ENCODE measurements at places on chromosomes 4 and X. TPM values are rescaled to one million over a fixed set of nuclear protein-coding genes. Genes with fewer than 3 reads are reported as not detected.

Gene TCEAL6
- total RNA-seq = not detected

Gene F8A1
- 25.0 TPM for total RNA-seq

Gene MSN
- 480 TPM for total RNA-seq

Gene CPLX1
- total RNA-seq = 1.0 TPM

Gene AFP
- total RNA-seq = not detected

Gene C4orf50
- 0.16 TPM for total RNA-seq

Gene MND1
- total RNA-seq = 18.8 TPM

Gene HHIP
- total RNA-seq = not detected

Gene PGRMC1
- total RNA-seq = 45.5 TPM

GRCh38 chrX:153561337-153561736, 37.6 kb downstream of the CCNQ start:
- no peaks in the 10 kb centered on the region for H3K36me3 ChIP-seq
- no peaks in the 10 kb centered on the region for H3K27me3 ChIP-seq
- DNase-seq = no peak
- no peak overlapping the region for H3K4me3 ChIP-seq
- H3K4me1 ChIP-seq = no peaks in the 10 kb centered on the region
- no peak overlapping the region for H3K27ac ChIP-seq

- H3K4me1 ChIP-seq = no peaks in the 10 kb centered on the region
- H3K36me3 ChIP-seq = no peaks in the 10 kb centered on the region
- peaks cover 6% of the 10 kb centered on the region for H3K27me3 ChIP-seq
- H3K27ac ChIP-seq = no peak overlapping the region
- H3K4me3 ChIP-seq = no peak overlapping the region
- no peak for DNase-seq
These were observed 115.8 kb downstream of the HS6ST2 start for GRCh38 chrX:132842460-132843238.

DNA sequence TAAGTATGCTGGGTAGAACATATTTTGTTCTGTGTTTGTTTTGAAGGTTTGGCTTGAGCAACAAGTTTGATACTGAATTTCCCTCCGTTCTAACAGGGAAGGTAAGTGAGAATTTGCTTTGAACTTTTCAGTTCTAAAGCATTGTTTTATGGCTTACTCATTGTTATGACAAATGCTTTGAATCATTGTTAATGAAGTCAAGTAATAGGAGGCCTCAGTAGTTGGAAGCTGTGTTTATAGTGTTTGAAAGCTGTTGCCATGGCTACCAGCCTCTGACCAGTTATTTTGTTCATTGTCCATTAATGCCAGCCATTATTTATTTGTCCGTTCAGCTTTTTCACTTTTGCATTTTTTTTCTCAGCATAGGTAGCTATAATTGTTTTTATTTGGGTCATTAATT, 14.4 kb downstream of the CHIC1 start:
- H3K27me3 ChIP-seq = no peaks in the 10 kb centered on the region
- no peak for DNase-seq
- peaks cover 4% of the 10 kb centered on the region for H3K36me3 ChIP-seq
- no peak overlapping the region for H3K27ac ChIP-seq

- no peaks in the 10 kb centered on the region for H3K36me3 ChIP-seq
- H3K27me3 ChIP-seq = peaks cover 7% of the 10 kb centered on the region
- peak within 1 kb of the TSS; percentile 79 for H3K4me3 ChIP-seq
- no peak within 1 kb of the TSS for H3K27ac ChIP-seq
These were observed at the start of gene TCEAL9 for GRCh38 chrX:103356130-103356798. TCEAL9 (plus strand) TSS chrX:103356506; CDS start chrX:103357685, 1,179 bp downstream.

- H3K4me3 ChIP-seq = no peak overlapping the region
- no peak overlapping the region for H3K27ac ChIP-seq
- H3K4me1 ChIP-seq = no peaks in the 10 kb centered on the region
- no peak for DNase-seq
- H3K27me3 ChIP-seq = no peaks in the 10 kb centered on the region
- H3K36me3 ChIP-seq = no peaks in the 10 kb centered on the region
These were observed 16.4 kb upstream of the ZNF280C start for GRCh38 chrX:130285069-130285620.

GRCh38 chr4:99447079-99447478, 11.9 kb upstream of the ADH7 start:
- H3K36me3 ChIP-seq = no peaks in the 10 kb centered on the region
- no peak overlapping the region for H3K27ac ChIP-seq
- H3K27me3 ChIP-seq = peaks cover 10% of the 10 kb centered on the region
- DNase-seq = peak; percentile 56
- peaks cover 8% of the 10 kb centered on the region for H3K4me1 ChIP-seq

DNA sequence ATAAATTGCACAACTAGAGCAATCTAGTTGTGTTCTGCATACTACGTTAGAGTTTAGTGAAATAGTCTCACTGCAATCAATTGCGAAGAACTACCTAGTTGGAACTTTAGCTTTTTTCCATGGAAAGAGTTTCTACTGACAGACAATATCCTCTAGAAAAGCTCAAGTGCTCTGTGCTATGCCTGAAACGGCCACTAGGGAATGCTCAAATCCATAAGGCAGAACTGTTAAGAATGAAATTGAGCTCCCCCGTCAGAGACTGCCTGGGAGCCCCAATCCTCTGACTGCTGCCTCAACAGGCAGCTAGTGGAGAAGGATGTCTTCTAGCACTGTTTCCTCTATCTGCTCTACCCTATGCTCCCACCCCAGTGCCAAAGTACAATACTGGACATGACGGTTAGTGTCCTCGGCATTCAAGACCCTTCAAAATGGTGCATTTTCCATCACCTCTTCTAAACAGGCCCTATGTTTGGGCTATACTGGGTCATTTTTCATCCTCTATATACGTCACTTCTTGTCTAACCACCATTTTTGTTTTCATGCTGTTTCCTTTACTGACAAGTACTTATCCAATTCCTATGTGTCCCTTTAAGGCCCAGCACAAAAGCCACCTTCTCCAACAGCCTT, 35.3 kb downstream of the FRMD7 start:
- no peaks in the 10 kb centered on the region for H3K36me3 ChIP-seq
- H3K27me3 ChIP-seq = peaks cover under 1% of the 10 kb centered on the region
- peaks cover 11% of the 10 kb centered on the region for H3K4me1 ChIP-seq

DNA sequence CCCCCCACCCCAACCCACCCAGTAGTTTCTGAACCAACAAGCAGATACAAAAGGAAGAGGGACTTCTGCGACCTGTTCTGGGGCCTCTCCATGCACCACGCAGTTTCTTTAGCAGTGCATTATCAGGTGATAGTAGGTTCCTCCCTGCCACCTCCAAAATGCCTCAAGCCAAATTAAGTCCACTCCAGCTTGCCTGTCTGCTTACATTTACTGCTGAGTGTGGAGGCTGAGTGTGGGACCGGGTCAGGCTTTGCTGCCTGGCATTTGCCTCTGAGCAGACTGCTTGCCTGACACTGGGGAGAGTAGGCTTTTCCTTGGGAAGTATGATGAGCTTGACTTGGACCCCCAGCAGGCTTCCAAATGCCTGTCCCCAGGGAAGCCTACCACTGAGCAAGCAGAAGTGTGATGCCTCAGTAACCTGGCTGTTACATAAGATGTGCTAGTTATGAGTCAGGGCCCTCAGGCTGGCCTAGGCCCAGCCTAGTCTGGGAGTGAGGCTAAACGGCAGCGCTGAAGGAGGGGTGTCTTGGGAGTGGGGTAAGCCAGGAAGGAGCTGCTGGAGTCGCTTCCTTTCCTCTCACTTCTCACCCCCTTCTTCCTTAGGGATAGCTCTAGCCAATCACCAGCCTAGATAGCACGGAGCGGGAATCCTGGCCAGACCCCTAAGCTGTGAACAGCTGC, 9.0 kb downstream of the TSC22D3 start:
- no peak for DNase-seq
- peaks cover 6% of the 10 kb centered on the region for H3K27me3 ChIP-seq
- H3K4me1 ChIP-seq = no peaks in the 10 kb centered on the region
- no peaks in the 10 kb centered on the region for H3K36me3 ChIP-seq

- peaks cover 3% of the 10 kb centered on the region for H3K36me3 ChIP-seq
- no peak for DNase-seq
- H3K27me3 ChIP-seq = no peaks in the 10 kb centered on the region
- peak overlapping the region; percentile 64 for H3K27ac ChIP-seq
- peaks cover 16% of the 10 kb centered on the region for H3K4me1 ChIP-seq
- no peak overlapping the region for H3K4me3 ChIP-seq
These were observed 51.2 kb upstream of the CYSLTR1 start for GRCh38 chrX:78378476-78379115.

DNA sequence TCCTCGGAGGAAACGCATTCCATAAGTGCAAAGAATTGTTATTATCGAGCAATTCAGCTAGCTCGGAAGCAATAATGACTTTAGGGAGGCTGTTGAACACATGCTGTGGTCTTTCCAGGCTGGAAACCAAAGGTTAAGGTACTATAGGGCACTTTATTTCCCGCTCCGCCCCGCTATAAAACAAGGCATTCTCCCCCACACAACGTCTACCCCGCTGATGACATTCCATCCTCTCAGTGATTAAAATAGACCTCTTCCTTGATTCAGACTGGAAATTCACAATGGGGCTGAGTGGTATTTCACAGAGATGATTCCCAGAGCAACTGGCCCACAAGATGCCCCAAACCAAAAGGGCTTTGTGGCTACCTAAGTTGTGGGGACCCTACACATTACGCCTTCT, 196.4 kb downstream of the STIM2 start:
- H3K4me3 ChIP-seq = no peak overlapping the region
- H3K4me1 ChIP-seq = no peaks in the 10 kb centered on the region
- no peak for DNase-seq
- H3K36me3 ChIP-seq = no peaks in the 10 kb centered on the region
- H3K27me3 ChIP-seq = peaks cover 2% of the 10 kb centered on the region
- H3K27ac ChIP-seq = no peak overlapping the region

- H3K27ac ChIP-seq = peak overlapping the region; percentile 90
- no peaks in the 10 kb centered on the region for H3K27me3 ChIP-seq
These were observed 30.2 kb downstream of the PPP2R3B start for GRCh38 chrX:356385-357034.

DNA sequence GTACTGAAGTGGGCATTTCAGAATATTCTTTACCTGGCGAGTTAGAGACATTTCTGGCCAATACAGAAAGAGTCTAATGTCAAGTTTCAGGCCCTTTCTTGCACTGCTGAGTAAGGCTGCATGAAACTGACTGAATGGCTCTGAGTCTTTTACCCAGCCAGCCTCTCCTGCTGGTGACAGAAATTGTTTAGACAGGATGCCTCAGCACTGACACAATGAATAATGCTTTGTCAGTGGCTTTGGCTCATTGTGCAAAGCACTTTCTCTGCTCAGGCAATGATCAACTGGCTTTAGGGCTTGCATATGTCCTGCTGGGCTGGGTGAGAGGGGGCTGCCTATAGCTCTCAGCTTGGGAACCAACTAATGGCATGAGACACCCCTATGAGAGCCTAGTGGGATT, 45.5 kb downstream of the CLNK start:
- no peak overlapping the region for H3K4me3 ChIP-seq
- DNase-seq = no peak

- no peak overlapping the region for H3K27ac ChIP-seq
- H3K4me3 ChIP-seq = no peak overlapping the region
- no peaks in the 10 kb centered on the region for H3K36me3 ChIP-seq
These were observed 30.8 kb upstream of the NDP start for GRCh38 chrX:44003975-44004374.

DNA sequence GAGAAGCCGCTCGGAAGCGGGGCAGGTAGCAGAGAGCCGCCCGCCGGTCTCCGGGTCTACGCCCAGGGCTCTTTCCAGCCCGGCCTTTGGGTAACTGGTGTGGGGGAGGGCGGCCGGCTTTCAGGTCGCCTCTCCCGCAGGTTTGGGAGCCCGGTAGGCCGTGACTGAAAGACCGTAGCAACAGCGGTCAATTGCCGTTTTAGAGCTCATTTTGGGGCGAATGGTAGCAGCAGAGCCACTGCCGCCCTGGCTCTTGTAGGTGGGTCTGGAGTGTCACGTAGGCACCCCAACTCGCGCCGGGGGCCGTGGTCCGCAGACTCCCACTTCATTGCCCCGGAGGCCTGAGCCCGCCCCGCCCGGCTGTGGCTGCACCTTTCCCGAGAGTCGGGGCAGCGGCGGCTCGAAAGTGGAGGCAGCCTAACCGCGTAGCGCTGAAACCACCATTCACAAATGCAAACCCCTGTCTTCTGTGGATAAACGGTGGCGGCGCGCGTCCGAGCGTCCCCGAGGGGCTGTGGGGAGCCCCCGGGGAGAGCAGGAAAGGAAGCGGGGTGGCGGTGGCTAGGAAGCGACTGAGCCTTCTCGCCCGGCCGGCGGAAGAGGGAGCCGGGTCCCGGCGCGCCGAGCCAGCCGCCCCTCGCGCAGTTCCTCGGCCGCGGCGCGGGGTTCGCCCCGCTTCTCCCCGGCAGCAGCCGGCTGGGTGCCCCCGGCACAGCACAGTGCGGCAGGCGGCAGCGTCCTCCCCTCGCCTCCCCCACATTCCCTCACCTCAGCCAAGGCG, 2185.1 kb upstream of the TENM3 start:
- H3K36me3 ChIP-seq = no peaks in the 10 kb centered on the region
- peak overlapping the region; percentile 45 for H3K4me3 ChIP-seq
- peaks cover 43% of the 10 kb centered on the region for H3K27me3 ChIP-seq

- no peak for DNase-seq
- no peaks in the 10 kb centered on the region for H3K27me3 ChIP-seq
- no peak overlapping the region for H3K27ac ChIP-seq
- no peaks in the 10 kb centered on the region for H3K4me1 ChIP-seq
These were observed 245.8 kb downstream of the FBXO8 start for GRCh38 chr4:174037631-174038030.

DNA sequence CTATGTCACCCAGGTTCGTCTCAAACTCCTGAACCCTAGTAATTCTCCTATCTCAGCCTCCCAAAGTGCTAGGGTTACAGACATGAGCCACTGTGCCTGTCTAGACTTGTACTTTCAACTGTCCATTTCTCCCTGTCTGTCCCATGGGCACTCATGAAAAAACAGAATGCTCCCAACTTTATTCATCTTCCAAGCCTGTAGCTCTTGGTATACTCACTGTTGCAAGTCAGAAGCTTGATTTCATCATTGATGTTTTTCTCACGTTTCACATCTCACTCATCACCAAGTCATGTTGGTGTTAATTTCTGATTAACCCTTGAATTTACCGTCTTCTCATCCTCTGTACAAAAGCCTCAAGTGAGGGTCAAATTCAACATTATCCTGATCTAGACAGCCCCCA, 7.3 kb upstream of the SRP72 start:
- no peaks in the 10 kb centered on the region for H3K27me3 ChIP-seq
- no peak for DNase-seq
- peak overlapping the region; percentile 58 for H3K27ac ChIP-seq
- H3K36me3 ChIP-seq = peaks cover 74% of the 10 kb centered on the region
- H3K4me1 ChIP-seq = peaks cover 20% of the 10 kb centered on the region
- no peak overlapping the region for H3K4me3 ChIP-seq

DNA sequence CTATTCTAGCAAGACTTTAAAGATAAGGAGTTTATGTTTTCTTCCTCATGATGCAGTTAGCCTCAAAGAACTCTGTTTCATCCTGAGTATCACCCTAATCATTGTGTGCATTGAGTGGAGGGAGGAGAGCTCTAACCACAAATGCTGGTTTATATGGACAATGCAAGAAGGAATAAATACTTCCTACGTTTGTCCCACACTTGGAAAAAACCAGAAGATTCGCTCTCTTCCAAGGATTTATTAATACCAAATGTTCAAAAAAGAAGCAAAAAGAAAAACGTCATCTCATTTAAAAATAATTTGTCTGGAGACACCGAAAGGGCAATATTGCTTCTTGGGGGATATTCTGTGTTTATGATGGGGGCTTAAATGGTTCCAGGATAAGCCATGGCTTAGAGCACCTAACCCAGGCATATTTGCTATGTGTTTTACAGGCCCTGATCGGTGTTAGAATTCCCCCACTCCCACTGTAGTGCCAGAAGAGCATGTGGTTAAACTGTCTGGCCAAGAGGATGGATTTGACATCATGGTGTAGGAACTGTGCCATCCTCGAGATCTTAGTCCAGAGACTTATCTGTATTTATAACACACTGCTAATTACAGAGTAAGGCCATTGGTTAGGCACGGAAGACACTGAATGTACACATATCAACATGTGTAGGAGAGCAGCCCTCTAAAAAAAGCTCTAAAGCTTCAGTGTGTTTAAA, 227.2 kb downstream of the ANK2 start:
- H3K27me3 ChIP-seq = peaks cover 29% of the 10 kb centered on the region
- no peak overlapping the region for H3K27ac ChIP-seq
- H3K36me3 ChIP-seq = no peaks in the 10 kb centered on the region
- no peak for DNase-seq
- H3K4me1 ChIP-seq = no peaks in the 10 kb centered on the region
